Esophagus squamous epithelium (tissue), 5 donors: ENCODE measurements at places on chromosomes 1 and 21. TPM values are rescaled to one million over a fixed set of nuclear protein-coding genes. Genes with fewer than 3 reads are reported as not detected.

DNA sequence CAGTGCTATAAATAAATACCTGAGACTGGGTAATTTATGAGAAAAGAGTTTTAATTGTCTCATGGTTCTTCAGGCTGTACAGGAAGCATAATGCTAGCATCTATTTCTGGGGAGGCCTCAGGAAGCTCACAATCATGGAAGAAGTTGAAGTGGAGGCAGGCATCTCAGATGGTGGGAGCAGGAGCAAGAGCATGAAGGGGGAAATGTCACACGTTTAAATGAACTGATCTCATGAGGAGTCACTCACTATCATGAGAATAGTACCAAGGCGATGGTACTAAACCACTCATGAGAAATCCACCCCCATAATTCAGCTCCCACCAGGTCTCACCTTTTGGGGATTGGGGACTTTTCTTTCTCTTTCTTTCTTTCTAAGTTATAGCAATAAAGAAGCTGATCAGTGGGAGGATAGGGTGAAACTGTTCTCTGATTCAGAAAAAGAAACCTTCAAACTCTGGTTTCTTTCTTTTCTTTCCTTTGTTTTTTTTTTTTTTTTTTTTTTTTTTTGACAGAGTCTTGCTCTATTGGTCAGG lies 17.1 kb upstream of the SPAG17 start:
- no peak for DNase-seq

DNA sequence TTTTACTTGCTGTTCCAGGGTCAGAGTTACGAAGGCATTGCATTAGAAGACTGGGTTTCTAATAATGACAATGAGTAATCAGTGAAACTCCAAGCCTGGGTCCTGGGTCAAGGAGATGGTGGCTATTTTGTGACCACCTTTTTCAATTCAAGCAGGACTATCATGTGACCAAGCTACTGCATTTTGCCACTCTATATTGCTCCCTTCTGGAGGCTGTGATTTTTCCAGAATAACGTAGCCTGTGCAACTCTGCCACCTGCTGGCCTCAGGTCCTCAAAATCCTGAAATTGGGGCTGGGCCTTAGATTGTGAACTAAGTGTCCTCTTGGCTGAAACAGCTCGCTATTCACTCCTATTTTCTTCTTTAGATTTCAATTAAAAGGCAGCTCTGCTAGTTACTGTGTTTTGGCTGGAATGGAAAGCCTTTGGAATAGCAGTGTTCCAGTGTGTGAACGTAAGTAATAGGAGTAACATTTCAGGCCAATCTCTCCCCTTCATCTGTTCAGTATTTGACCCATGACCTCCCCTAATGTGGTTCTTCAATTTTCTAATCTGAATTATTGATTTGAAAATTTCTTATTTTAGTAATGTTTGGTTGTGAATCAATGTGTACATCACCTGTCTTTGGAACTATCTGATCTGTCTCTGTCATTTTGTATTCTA lies 52.9 kb upstream of the CD46 start:
- no peak for DNase-seq

THEM5 gene
- 0.76 TPM for total RNA-seq

DNA sequence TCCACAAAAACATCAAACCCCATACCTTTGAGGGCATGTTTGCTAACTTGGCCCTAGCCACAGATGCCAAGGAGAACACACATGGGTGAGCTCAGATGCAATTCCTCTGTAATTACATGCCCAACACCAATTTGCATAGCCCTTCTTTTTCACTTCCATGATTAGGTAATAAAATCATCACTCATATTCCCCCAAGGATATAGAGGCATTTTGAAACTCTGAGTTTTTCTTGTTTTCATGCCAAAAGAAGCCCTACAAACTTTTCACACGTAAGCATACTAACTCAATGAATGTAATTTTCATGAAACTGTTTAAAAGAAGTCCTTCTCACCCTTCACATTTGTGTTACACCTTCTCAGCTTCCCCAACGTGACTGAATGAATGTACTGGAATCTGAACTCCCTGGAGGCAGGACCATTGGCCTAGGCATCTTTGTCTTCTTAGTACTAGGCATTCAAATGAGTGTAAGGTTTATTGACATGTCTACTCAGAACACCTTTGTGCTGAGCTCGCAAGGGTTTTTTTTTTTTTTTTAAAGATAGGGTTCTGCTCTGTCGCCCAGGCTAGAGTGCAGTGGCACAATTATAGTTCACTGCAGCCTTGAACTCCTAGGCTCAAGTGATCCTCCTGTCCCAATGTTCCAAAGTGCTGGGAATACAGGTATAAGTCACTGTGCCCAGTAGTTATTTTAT lies 31.0 kb downstream of the FBXO42 start:
- no peak for DNase-seq

- no peak for DNase-seq
Measured at GRCh38 chr21:16216288-16216962, 486.6 kb downstream of the USP25 start.

- no peak for DNase-seq
Measured at GRCh38 chr1:90614872-90615271, 102.2 kb downstream of the BARHL2 start.

GRCh38 chr21:41579692-41580091 lies 71.7 kb upstream of the TMPRSS2 start:
- DNase-seq = no peak

- no peak for DNase-seq
Measured at GRCh38 chr1:99768104-99768503, 1.7 kb upstream of the FRRS1 start.

DNA sequence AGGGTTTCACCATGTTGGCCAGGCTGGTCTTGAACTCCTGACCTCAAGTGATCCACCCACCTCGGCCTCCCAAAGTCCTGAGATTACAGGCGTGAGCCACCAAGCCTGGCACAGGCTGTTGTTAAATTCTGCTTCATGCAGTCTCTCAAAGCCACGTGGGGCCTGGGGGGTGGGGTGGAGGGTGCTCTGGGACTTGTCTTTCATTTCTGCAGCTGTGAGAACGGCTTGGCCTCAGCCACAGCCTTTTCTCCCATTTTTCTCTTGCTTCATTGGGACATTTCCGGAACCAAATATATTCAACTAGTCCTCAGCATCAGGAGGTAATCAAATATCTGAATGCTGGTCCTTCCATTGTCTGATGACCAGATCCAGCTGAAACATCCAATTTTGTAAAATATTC lies 27.6 kb upstream of the KCNE2 start:
- DNase-seq = no peak

KCNK1 gene
- total RNA-seq = 25.7 TPM

DNA sequence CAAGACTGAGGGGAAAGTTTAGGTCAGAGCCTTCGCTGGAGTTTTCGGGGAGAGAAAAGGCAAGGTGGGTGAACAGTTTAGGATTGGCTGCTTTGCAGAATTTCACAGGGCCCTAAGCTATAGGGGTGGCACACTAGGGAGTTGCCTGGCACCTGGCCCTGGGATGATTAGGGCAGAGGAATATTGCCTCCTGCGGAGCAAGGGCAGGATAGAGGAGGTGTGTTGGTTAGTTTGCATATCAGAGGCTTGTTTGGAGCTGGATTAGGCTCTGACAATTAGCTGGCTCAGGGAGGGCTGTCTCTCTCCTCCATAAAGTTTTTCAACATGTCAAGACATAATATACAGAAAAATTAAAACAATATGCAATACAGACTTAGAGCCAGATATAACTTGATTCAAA lies 436.4 kb downstream of the DISC1 start:
- no peak for DNase-seq

OR2T35 gene
- total RNA-seq = not detected

DNA sequence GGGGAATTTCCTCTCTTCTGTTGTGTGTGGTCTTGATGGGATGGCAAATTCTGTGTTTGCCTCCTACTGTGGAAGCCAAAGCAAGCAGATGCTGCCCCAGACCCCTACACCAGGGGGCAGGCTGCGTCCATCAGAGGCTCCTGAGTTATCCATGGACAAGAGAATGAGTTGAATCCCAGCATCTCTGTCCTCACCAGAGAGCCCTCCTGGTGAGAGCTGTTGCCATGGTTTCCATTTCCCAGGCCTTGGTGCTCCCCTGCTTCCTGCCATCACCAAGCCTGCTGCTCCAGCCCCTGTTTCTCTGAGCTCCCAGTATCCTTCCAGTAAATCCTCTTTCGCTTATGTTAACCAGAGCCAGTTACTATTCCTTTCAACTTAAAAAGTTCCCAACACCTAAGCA lies 20.4 kb upstream of the GNG12 start:
- no peak for DNase-seq

GRCh38 chr1:15099441-15100120 lies 54.0 kb upstream of the TMEM51 start:
- no peak for DNase-seq

DNA sequence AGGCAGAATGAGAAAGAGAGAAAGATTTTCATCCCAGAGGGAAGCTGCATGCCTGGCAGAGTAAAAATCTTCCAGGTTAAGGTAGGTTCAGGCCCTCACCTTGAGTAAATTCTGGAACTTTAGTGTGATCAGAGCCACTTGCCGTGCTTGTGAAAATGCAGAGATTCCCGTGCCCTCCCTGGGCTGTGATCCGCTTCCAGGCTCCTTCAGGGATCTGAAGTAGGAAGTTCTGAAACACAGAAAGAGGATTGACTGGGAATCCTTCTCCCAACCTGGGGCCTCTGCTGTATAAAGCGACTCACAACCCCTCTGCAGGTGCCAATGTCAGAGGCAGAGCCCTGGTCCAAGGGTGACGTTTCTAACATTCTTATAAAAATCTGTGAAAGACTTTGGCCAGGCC lies 26.6 kb downstream of the NUAK2 start:
- DNase-seq = no peak

GRCh38 chr1:245858722-245859492 lies 648.2 kb downstream of the SMYD3 start:
- DNase-seq = no peak

- DNase-seq = no peak
Measured at GRCh38 chr1:8860738-8861516, 17.6 kb downstream of the ENO1 start.
